SJCRH30 (cell line): ENCODE measurements at places on chromosomes 7 and 10.

DNA sequence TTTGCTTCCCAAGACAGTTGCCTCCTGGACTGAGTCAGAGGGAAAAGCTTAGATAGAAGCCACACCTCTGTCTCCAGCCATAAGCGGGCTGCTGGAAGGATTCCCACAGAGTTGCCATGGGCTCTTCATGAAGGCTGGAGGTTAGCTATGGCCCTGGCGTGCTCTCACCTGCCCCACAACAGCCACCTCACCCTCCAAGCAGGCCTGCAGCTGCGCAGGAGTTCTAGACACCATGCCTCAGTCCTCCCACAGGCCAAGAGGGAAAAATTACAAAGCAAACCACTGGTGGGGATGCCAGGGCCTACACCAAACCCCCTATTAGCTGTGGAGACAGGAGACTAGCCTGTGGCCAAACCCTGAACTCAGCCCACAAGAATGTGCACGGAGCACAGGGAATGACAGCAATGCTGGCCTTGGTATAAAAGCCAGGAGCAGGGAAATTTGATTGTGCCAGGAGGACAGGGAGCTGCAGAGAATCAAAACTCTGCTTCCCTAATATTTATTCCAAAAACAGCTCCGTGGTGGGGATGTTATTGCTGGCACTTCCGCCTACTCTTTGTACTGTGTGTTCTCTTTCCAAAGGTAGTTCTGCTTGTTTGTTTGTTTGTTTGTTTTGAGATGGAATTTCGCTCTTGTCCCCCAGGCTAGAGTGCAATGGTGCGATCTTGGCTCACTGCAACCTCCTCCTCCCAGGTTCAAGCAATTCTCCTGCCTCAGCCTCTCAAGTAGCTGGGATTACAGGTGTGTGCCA lies 60.3 kb upstream of the STK17A start:
- peak; percentile 9 for DNase-seq

DNA sequence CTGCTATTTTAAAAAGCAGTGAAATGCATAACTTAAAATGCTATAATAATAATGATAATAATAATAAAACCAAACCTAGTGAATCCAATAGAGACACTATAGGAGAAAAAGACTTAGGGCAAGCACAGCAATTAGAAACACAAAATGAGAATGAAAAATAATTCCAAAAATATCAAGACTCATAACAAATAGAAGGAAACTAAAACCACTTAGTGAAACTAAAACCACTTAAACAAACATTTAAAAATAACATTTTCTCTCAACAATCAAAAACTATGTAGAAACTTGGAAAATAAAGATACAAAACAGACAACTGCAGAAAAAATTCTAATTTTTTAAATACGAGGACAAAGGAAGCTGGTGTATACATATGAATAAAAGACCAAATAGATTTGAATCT lies 655.2 kb upstream of the NRG3 start:
- no peak for DNase-seq

GRCh38 chr10:50917486-50917885 lies 32.1 kb upstream of the A1CF start:
- no peak for DNase-seq

GRCh38 chr7:84492098-84493034 lies 297.8 kb upstream of the SEMA3A start:
- DNase-seq: no peak

DNA sequence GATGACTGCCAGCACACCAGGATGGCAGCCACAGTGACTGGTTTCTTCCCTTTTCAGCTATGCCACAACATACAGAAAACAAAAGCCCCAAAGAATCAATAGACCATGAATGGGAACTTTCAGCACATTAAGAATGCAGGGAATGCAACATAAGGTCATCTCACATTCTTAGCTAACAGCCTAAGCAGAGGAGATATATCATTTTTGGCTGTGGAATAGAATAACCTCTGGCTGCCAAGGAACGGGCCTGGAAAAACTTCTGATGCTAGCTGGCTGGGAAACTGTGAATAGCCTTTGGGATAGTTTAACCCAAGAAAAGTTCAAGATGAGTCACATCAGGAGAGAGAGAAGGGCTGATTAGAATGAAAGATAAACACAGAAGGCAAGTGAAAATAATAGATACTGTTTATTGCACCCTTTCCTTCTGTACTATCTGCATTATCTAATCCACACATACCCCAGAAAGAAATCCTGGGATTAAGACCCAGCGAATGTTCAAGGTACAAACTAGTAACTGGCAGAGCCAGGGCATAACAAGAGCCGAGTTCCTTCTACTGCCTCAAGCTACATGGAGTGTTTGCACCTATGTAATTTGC lies 169.2 kb downstream of the SEMA3A start:
- DNase-seq: peak; percentile 83
